ENCODE measurements at places on chromosomes 4 and X.

DNA sequence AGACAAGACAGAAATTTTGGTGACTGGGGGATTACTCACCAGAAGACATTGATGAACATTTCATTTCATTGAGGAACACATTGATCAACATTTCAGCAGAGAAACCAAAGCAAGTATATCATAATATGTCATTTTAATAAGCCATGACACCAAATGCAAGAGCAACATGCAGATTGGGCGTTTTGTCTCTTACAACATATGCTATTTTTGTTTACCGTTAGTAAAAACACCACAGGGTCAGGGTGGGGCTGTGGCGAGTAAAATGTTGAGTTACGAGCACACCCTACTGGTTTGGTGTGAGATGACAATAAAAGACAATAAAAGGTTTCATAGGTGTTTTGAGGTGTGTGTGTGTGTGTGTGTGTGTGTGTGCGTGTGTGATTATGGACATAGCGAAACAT lies 294.5 kb downstream of the PDGFC start:
- peak; percentile 57 for DNase-seq

DNA sequence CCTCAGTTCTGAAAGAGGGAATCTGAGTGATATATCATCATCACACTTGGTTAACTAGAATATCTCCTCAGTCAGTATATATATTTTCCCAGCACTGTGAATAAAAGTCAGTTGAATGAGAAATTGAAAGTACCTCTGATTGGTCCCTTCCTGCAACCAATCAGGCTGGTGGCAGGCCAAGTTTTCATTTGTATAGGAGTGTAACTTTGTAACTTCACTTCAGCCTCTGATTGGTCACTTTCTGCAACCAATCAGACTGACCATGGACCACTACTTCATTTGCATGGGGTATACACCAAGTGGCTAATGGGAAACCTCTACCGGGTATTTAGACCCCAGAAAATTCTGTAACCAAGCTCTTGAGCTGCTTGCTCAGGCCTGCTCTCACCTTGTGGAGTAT lies 2.0 kb upstream of the PGK1 start:
- DNase-seq: no peak

GRCh38 chr4:181261279-181261678 lies 981.9 kb upstream of the TENM3 start:
- peak; percentile 24 for DNase-seq

DNA sequence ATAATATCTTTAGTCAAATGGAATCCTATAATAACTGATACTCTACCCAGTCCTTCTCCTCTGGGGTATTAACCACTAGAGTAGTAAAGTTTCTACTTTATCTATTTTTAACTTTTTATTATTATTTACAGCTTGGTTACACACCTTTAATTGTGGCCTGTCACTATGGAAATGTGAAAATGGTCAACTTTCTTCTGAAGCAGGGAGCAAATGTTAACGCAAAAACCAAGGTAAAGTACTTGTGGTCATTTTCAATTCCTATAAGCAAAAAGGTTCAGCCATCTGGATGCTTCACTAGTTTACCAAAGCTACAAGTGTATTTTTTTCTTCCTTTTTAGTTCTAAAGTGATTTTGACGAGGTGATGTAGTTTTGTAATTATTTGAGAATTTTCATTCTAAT lies 238.8 kb downstream of the ANK2 start:
- DNase-seq: no peak

DNA sequence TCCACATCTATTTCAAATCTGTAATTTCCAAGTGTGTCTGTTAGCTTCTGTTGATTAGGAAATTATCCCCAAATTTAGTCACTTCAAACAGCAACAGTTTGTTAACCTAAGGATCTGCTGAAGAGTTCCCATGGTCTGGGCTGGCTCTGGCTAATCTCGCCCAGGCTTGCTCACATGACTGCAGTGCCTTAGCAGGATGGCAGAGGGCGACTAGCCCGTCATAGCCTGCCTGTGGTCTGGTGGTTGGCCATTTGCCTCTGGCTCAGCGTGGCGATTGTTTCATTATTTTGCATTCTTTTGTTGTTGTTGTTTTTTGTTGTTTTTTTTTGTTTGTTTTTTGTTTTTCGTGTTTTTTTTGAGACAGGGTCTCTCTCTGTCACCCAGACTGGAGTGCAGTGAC lies 264.0 kb downstream of the TRIML1 start:
- DNase-seq: no peak

DNA sequence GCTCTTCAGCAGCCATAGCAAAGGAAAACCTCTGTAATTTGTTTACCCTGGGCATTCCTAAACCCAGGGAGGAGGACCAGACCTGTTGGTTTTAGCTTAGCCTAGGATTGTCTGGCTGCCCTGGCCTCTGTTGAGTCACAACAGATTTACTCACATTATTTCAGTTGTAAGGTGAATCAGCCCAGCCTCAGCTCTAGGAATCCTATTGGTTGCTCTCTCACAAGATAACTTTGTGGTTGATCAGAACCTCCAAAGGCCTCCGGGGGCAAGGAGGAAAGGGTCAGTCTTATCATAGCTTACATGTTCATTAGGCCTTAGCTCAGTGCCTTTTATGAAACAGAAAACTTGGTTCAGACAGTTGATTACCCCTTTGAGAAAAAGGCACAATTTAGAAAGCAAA lies 41.0 kb downstream of the PDK3 start:
- DNase-seq: peak; percentile 73

DNA sequence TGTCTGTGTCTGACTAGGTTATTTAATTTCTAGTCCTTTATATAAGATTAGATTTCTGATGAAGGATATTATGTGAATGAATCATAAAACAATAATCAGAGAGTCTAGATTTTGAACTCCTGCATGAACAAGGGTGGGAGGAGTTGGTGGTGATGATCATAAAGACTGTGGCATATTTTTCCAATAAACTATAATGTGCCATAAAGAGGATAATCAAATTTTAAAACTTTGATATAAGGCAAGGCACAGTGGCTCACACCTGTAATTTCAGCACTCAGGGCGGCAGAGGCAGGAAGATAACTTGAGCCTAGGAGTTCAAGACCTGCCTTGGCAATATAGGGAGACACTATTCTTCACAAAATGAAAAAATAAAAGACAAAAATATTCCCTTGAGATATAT lies 473.3 kb downstream of the GABRG1 start:
- no peak for DNase-seq

DNA sequence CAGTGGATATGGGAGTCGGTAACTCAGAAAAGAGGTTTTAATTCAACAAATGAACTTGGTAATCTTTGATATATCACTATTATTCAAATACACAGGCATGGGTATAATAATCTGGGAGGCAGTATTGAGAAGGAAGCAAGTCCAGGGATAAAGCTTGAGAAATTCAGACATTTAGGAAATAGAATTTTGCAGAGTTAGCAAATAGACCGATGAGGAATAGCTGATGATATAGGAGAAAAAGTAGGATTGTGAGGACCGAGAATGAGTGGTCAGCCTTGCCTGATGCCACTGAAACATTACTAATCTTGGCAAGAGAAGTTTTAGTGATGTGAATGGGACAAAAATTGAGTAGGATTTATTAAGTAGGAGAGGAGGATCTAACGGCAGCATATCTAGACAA lies 71.9 kb downstream of the TLL1 start:
- no peak for DNase-seq

- DNase-seq: no peak
These were observed 68.2 kb downstream of the HEPH start for GRCh38 chrX:66232296-66232695.

- peak; percentile 41 for DNase-seq
These were observed 150.4 kb downstream of the SOWAHB start for GRCh38 chr4:76747563-76747962.

- DNase-seq: no peak
These were observed 97.1 kb downstream of the AFF1 start for GRCh38 chr4:87031920-87032319.

DNA sequence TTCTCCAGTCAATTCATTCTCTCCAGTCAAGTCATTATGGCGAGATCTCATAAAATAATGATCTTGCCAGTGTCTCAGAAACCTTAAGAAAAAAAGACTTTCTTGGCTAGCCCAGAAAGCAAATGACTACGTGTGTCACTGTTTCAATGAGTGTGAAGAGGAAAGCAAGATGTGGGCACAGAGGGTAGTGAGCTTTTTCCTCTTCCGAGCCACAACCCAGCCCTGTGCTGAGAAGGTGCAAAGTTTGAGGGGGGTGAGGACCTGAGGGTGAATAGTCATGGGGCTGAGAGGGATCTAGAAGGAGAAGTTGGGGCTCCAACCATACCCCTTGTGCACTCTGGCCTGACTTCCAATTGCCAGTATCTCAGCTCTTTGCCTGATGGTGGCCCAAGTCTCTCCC lies 85.6 kb upstream of the EGFL6 start:
- DNase-seq: no peak

DNA sequence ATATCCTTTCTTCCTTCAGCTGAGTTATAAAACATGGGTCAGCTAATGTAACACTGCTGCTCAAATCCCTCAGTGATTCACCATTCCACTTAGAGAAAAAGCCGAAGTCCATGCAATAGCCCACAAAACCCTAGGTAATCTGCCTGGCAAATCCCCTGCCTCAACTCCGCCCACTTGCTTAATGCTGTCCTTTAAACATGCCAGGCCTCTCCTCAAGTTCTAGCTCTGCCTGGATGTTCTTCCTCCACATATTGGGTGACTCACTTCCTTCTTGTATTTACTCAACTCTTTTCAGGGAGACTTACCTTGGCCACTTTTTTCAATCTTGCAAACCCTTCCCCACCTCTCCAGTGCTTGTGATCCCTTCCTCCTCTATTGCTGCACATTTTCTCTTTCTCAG lies 89.8 kb downstream of the EMCN start:
- peak; percentile 62 for DNase-seq

DNA sequence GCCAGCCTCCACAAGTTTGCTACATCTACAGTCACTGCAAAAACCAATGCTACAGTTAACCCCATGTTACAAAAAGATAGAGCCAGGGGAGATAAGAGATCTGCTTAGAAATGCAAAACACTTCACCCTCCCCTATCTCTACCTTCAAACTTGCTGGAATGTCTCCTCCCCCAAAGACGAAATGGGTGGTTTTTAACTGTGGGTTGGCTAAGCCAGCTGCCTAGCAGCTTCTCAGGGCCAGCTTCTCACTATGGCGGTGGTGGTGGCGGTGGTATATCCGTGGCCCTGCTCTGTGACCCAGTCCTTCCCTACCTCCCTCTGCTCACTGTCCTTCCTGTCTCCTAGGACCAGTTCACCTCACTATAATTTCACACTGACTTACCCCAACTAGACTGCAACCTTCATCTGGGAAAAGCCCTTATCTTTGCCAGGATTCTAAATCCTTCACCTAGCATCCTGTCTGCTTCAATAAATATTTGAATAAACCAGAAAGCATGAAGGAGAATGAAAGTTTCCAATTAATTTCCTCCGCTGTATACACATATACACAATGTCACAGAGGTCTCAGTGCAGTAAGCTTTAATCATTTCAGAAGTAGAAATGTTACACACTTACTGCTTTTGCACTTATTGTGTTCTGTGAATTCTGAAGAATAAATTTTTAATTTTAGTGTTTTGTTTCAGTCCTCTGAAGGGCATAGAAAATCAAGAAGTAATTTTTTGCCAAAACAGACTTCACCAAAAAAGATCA lies 46.3 kb downstream of the SH3KBP1 start:
- DNase-seq: no peak

DNA sequence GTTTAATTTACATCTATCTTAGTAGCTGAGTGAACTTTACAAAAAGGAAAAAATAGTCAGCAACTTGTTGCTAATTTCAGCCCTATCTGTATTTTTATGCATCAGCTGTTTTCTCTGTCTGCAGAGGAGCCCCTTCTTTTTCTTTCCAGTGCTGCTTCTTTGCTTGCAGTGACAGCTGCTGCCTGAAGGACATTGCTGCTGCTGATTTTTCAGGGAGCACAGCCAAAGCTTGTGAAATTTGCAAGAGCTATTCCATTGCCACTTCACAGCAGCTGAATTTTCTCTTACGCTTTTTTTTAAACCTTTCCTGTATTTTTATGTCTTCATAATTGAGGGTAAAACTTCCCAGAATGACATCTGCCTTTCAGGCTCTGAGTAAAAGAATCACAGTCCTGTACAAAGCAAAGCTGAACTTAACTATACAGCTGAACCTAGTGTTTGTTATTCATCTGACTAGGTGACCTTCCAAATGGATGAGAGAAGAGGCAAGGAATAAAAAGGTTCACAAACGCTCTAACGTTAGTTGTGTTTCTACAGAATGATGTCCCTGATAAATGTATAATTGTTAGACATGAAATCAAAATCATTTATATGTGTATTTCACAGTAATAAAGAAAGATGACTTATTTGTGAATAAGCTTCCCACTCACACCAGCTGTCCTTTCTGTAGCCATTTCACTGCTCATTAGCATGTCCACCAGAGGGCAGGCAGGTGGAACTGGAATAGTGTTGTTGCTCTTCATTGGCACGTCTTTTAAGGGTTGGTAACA lies 541.4 kb downstream of the ADGRL3 start:
- peak; percentile 40 for DNase-seq

DNA sequence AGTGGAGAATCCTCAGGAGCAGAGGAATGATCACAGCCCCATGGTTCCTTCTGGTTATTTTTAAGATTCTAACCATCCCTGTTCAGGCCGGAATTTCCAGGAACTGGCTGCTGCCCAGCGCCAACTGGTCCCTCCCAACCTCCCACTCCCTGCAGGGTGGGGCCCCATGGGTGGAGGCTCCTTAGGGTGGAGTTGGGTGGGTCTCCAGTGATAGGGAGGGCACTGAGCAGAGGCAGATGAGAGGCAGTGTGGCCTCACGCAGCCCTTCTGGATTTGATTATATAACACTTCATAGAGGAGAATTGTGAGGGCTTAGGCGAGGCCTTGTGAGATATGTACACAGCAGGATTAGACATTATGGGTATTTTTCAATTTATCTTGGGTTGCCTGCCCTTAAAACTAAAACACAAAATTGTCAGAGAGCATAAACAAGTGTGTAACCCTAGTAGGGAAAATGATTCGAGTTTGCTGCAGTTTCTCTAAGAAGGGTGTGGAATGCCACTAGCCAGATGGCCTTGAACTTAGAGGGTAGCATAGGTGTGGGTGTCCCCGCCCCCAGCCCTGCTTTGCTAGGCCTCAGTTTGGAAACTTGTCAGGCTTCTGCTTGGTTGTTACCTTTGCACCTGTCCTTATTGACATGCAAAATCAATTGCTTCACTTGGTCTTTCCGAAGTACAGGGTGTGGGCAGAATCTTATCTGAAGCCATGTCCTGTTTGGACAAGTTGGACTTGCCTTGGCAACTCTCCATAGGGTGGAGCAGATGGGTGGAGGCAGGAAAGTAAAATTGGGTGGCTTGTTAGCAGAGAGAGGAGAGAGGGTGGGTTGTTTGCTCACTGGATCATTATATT lies 9.4 kb downstream of the KLF3 start:
- DNase-seq: no peak

- no peak for DNase-seq
These were observed 60.7 kb downstream of the SPATA4 start for GRCh38 chr4:176134670-176135069.

GRCh38 chr4:53914313-53915016 lies 149.9 kb downstream of the CHIC2 start:
- DNase-seq: peak; percentile 97

- DNase-seq: no peak
These were observed 63.7 kb downstream of the STK32B start for GRCh38 chr4:5114950-5115349.

GRCh38 chr4:111930659-111931058 lies 214.6 kb upstream of the FAM241A start:
- DNase-seq: no peak
